ENCODE measurements at places on chromosomes 13 and 19.

DNA sequence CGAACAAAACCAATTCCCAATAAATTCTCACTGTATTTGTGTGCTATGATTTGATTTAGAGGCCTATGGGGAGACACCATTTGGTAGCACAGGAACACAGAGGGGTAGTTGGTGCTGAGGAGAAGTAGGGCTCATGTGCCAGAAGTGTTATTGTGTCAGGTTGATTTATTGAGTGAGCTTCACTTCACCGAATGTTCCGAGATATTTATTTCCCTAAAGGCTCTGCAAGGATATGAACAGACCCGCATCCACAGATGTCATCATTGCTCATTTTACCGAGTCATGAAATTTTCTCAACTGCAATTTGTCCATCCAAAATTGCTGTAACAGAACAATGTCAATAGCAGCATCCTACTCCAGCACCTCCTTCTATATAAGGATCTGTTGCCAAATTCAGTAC, 69.5 kb downstream of the DACH1 start:
- DNase-seq = no peak

GRCh38 chr19:11982526-11982925, 17.7 kb downstream of the ZNF763 start:
- no peak for DNase-seq

- DNase-seq = no peak
Observed at GRCh38 chr19:7861619-7862412, 12.4 kb downstream of the PRR36 start.

DNA sequence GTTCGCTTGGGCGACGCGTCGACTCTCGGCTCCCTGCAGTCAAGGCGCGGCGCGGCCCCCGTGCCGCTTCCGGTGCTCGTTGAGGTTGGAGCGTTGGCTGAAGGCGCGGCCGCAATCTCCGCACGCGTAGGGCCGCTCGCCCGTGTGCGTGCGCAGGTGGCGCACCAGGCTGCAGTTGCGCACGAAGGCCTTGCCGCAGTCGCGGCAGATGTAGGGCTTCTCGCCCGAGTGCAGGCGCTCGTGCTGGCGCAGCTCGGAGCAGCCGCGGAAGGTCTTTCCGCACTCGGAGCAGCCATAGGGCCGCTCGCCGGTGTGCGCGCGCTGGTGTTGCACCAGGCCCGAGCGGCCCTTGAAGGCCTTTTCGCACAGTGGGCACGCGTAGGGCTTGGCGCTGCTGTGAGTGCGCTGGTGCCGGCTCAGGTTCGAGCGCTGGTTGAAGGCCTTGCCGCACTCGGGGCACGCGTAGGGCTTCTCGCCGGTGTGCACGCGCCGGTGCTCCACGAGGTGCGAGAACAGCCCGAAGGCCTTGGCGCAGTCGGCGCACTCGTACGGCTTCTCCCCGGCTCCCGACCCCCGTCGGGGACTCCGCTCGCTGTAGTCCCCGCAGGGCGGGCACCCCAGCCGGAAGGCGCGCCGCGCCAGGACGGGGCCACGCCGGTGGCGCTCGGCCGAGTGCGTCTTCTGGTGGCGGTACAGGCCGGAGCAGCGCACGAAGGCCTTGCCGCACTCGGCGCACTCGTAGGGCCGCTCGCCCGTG, 5.3 kb upstream of the ZNF497 start:
- DNase-seq = no peak

GRCh38 chr13:100388923-100389322, 199.7 kb downstream of the GGACT start:
- no peak for DNase-seq
